ENCODE measurements at places on chromosomes 7 and 10. TPM values are rescaled to one million over a fixed set of nuclear protein-coding genes. Genes with fewer than 3 reads are reported as not detected.
A peak's percentile ranks its signal among the peaks of the same experiment; 100 is the strongest.

The MUC12 gene
- 1.5 TPM for total RNA-seq

The PRSS2 gene
- not detected for total RNA-seq

The CHST15 gene
- 0.16 TPM for total RNA-seq

The PSMC2 gene
- total RNA-seq: 229 TPM

The TMEM213 gene
- total RNA-seq: not detected

The SCD gene
- 252 TPM for total RNA-seq

The CUEDC2 gene
- total RNA-seq: 67.6 TPM

The TRPV5 gene
- not detected for total RNA-seq

The LGI1 gene
- not detected for total RNA-seq

The OGDHL gene
- total RNA-seq: 0.89 TPM

DNA sequence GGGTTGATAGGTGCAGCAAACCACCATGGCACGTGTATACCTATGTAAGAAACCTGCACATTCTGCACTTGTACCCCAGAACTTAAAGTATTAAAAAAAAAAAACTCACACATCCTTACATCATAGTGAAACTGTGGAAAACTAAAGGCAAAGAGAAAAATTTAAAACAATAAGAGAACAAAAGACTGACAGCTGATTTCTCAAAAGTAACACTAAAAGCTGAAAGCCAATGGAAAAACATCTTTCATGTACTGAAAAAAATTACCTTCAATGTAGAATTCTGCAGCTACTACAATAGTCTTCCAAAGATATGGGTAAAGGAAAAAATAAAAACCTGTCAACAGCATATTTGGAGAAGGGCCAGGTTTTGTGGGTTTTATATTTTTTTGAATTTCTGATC lies 729.1 kb upstream of the NRP1 start:
- H3K27ac ChIP-seq: no peak overlapping the region
- H3K27me3 ChIP-seq: no peaks in the 10 kb centered on the region
- no peak overlapping the region for H3K4me3 ChIP-seq
- no peak for DNase-seq
- H3K4me1 ChIP-seq: no peaks in the 10 kb centered on the region

- H3K27ac ChIP-seq: no peak overlapping the region
- DNase-seq: no peak
- H3K27me3 ChIP-seq: no peaks in the 10 kb centered on the region
- peaks cover 8% of the 10 kb centered on the region for H3K4me1 ChIP-seq
- no peak overlapping the region for H3K4me3 ChIP-seq
These were observed 141.4 kb downstream of the GRID1 start for GRCh38 chr10:86225103-86225782.

DNA sequence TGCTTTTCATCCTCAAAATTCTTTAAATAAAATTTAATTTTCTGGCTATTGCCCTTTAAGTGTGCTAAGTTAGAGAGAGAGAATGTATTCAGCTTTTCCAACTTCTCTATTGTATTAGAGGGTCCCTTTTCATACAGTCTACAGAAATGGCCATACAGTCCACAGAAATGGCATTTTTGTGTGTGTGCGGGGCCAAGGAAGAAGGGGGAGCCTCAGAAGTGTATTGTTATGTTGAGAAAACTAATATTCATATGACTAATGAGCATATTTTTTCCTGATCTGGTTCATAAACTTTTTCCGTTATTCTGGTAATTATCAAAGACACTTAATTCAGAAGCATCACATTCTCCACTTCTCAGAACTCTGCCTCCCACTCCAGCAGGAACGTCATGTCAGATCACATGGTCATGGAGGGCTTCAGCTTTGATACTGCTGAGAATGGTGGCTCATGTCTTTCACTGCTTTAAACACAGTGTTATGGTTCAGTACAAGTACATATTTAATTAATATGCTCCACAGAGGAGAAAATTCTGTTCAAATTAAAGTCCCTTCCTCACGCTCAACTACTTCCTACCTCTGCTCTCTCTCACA lies 37.1 kb downstream of the ELMO1 start:
- peak overlapping the region; percentile 91 for H3K27ac ChIP-seq
- peak overlapping the region; percentile 81 for H3K4me3 ChIP-seq

GRCh38 chr7:104772405-104773345 lies 241.3 kb upstream of the KMT2E start:
- H3K4me3 ChIP-seq: no peak overlapping the region
- no peak for DNase-seq
- no peak overlapping the region for H3K27ac ChIP-seq
- H3K36me3 ChIP-seq: no peaks in the 10 kb centered on the region
- no peaks in the 10 kb centered on the region for H3K27me3 ChIP-seq

- no peaks in the 10 kb centered on the region for H3K36me3 ChIP-seq
- no peaks in the 10 kb centered on the region for H3K27me3 ChIP-seq
- DNase-seq: no peak
- H3K4me3 ChIP-seq: no peak overlapping the region
- H3K4me1 ChIP-seq: no peaks in the 10 kb centered on the region
These were observed 253.4 kb downstream of the SORCS1 start for GRCh38 chr10:106911096-106911495.

- H3K27ac ChIP-seq: no peak overlapping the region
- peaks cover 80% of the 10 kb centered on the region for H3K27me3 ChIP-seq
- H3K4me1 ChIP-seq: peaks cover 8% of the 10 kb centered on the region
- peaks cover 3% of the 10 kb centered on the region for H3K36me3 ChIP-seq
- no peak overlapping the region for H3K4me3 ChIP-seq
- DNase-seq: peak; percentile 89
These were observed 29.3 kb upstream of the KCNK18 start for GRCh38 chr10:117167789-117168674.

DNA sequence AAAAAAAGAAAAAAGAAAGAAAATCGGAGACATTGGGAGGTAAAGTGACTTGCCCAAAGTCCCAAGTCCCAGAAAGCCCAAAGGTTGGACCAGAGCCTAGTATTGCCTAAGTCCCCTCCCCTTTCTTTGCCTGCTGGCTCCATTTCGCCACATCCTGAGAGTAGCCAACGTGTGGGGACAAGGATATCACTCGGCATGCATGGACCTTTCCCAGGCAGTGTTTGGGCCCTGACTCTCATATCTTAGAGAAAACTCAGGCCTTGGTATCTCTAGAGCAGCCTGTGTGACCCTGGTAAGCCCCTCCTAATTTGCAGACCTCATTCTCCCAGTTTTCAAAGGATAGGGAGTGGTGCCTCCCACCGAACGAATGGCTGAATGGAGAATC lies 294.2 kb upstream of the ZMIZ1 start:
- H3K27me3 ChIP-seq: no peaks in the 10 kb centered on the region
- H3K4me1 ChIP-seq: no peaks in the 10 kb centered on the region
- DNase-seq: no peak
- no peaks in the 10 kb centered on the region for H3K36me3 ChIP-seq
- H3K4me3 ChIP-seq: no peak overlapping the region

DNA sequence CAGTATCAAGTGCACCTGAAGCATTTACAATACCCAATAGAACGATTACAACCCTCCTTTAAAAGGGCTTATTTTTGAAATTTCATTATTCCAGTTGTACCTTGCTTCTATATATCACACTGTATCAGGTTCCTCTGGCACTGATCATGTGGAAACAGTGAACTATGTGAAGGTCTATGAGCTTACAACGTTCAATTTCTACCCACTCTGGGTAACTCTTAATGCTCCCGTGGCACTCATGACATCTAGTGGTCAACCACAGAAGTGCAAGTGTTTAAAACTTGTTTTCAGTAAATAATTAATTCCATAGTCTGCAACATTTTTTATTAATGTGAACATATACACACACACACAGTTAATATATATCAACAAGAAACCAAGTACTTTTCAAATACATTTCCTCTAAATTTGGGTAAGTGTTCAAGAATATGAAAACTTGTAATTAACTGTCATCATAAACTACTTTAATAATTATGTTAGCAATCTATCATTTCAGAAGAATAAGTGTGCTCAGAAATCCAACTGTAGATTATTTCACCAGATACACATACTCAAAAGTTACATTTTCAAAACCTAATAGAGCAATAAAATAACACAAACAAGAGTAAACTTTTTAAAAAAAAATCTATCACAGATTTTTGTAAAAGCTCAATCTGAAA lies 61.0 kb downstream of the MPP7 start:
- H3K27ac ChIP-seq: no peak overlapping the region
- peaks cover 2% of the 10 kb centered on the region for H3K4me1 ChIP-seq
- peak; percentile 80 for DNase-seq
- H3K36me3 ChIP-seq: no peaks in the 10 kb centered on the region
- H3K4me3 ChIP-seq: no peak overlapping the region
- H3K27me3 ChIP-seq: peaks cover 3% of the 10 kb centered on the region

GRCh38 chr10:23200997-23201652 lies 9.0 kb downstream of the PTF1A start:
- no peak for DNase-seq
- H3K4me3 ChIP-seq: no peak overlapping the region
- no peaks in the 10 kb centered on the region for H3K4me1 ChIP-seq
- H3K27ac ChIP-seq: no peak overlapping the region
- no peaks in the 10 kb centered on the region for H3K36me3 ChIP-seq

DNA sequence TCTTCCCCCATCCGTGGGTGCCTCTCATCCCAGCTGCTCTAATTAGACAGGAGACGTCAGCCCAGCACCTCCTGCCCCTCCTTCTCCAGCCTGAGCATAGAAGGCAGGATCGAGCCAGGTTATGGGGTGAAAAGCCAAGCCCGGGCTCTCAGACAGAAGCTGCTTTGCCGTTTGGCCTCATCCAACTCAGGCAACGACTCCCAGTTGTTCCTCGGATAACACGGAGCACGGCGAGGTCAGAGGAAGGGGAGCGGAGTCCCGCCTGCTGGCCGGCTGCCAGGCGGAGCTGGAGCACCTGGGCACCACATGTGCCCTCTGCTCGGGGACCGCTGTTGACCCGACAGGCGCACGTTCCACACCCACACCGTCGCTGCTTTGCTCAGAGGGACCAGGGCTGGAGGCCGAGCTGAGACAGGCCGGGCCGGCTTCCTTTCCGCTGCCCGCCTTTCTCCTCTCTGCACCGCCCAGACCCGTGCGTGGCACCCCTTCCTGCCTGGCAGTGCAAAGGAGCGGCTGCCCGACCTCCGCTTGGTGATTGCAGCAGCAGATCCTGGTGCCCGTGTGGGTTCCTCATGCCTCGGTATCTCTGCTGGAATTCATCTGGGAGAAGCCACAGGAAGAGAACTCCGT lies 21.6 kb upstream of the UNCX start:
- H3K4me3 ChIP-seq: no peak overlapping the region
- DNase-seq: no peak
- no peaks in the 10 kb centered on the region for H3K4me1 ChIP-seq
- H3K36me3 ChIP-seq: no peaks in the 10 kb centered on the region
- H3K27me3 ChIP-seq: peaks cover 25% of the 10 kb centered on the region
- H3K27ac ChIP-seq: no peak overlapping the region

- no peak overlapping the region for H3K4me3 ChIP-seq
- no peak overlapping the region for H3K27ac ChIP-seq
- no peak for DNase-seq
- H3K36me3 ChIP-seq: no peaks in the 10 kb centered on the region
- H3K4me1 ChIP-seq: peaks cover 32% of the 10 kb centered on the region
These were observed 1.6 kb upstream of the KIAA1217 start for GRCh38 chr10:24207341-24207740.

- H3K36me3 ChIP-seq: peaks cover 94% of the 10 kb centered on the region
- H3K4me1 ChIP-seq: peaks cover 86% of the 10 kb centered on the region
- H3K4me3 ChIP-seq: peak overlapping the region; percentile 14
- no peaks in the 10 kb centered on the region for H3K27me3 ChIP-seq
- no peak for DNase-seq
These were observed 157.4 kb downstream of the ARID5B start for GRCh38 chr10:62058896-62059216.

GRCh38 chr10:110840225-110840922 lies 31.4 kb upstream of the PDCD4 start:
- peaks cover 6% of the 10 kb centered on the region for H3K36me3 ChIP-seq
- no peak for DNase-seq
- no peak overlapping the region for H3K27ac ChIP-seq

- no peaks in the 10 kb centered on the region for H3K36me3 ChIP-seq
- no peak overlapping the region for H3K27ac ChIP-seq
- H3K4me3 ChIP-seq: no peak overlapping the region
- peaks cover 1% of the 10 kb centered on the region for H3K27me3 ChIP-seq
- no peak for DNase-seq
- H3K4me1 ChIP-seq: no peaks in the 10 kb centered on the region
These were observed 105.0 kb upstream of the HDAC9 start for GRCh38 chr7:18390535-18390907.

GRCh38 chr10:83881661-83882060 lies 257.6 kb upstream of the GHITM start:
- H3K36me3 ChIP-seq: no peaks in the 10 kb centered on the region
- no peak overlapping the region for H3K27ac ChIP-seq
- no peaks in the 10 kb centered on the region for H3K27me3 ChIP-seq
- DNase-seq: peak; percentile 35
- no peak overlapping the region for H3K4me3 ChIP-seq

DNA sequence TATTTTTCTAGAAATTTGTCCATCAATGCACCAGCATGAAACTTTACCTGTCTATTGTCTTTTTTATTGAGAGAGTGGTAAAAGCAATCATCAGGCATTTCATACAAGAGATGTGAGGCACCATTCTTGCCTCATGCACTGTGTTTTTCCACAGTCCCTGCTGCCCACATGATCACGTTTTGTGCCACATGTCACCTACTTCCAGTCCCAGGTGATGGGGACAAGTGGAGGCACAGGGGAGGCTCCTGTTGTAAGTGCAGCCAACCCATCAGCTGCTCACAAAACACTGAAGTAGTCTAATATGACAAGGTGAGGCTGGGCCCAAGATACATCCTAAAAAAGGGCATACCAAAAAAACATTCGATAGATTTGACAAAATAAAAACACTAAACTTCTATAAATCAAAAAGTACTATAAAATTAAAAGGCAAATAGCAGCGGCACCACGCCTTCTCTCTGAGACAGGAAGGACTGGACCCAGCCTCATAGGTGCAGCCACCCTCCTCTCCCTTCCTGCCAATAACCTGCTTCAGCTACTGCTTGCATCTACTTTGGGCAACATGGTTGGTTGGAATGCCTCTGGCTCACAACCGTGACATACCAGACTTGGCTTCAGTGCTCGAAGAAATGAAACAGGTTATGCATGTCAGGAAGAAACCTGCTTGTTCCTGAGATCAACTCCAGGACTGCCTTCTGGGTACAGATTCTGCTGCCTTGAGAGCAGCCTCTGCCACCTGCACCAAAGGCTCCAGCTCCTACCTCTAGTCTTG lies 2.3 kb downstream of the ZC3HAV1L start:
- DNase-seq: no peak
- peaks cover 46% of the 10 kb centered on the region for H3K36me3 ChIP-seq
- H3K27ac ChIP-seq: no peak overlapping the region
- peaks cover 3% of the 10 kb centered on the region for H3K27me3 ChIP-seq

- no peak for DNase-seq
- H3K4me1 ChIP-seq: no peaks in the 10 kb centered on the region
- H3K4me3 ChIP-seq: no peak overlapping the region
- no peaks in the 10 kb centered on the region for H3K36me3 ChIP-seq
- H3K27ac ChIP-seq: no peak overlapping the region
These were observed 236.5 kb upstream of the PTN start for GRCh38 chr7:137579913-137580640.

- H3K36me3 ChIP-seq: no peaks in the 10 kb centered on the region
- peaks cover 27% of the 10 kb centered on the region for H3K4me1 ChIP-seq
- no peaks in the 10 kb centered on the region for H3K27me3 ChIP-seq
- peak overlapping the region; percentile 69 for H3K27ac ChIP-seq
- peak; percentile 74 for DNase-seq
These were observed 3.4 kb upstream of the CHST12 start for GRCh38 chr7:2399848-2400587.

- H3K4me1 ChIP-seq: no peaks in the 10 kb centered on the region
- no peaks in the 10 kb centered on the region for H3K36me3 ChIP-seq
- H3K27ac ChIP-seq: no peak overlapping the region
- no peak for DNase-seq
These were observed 48.4 kb upstream of the GLI3 start for GRCh38 chr7:42285383-42285824.

GRCh38 chr10:1149793-1150637 lies 93.8 kb downstream of the WDR37 start:
- H3K27me3 ChIP-seq: peaks cover 4% of the 10 kb centered on the region
- H3K4me3 ChIP-seq: no peak overlapping the region
- H3K36me3 ChIP-seq: peaks cover 1% of the 10 kb centered on the region
- no peak overlapping the region for H3K27ac ChIP-seq
- no peak for DNase-seq
- no peaks in the 10 kb centered on the region for H3K4me1 ChIP-seq
